ENCODE measurements at places on chromosomes 6 and 20.

- DNase-seq, result no peak
Observed at GRCh38 chr6:109257494-109257893, 124.8 kb downstream of the CD164 start.

GRCh38 chr20:47055699-47056369 lies 161.2 kb downstream of the EYA2 start:
- DNase-seq, result no peak

DNA sequence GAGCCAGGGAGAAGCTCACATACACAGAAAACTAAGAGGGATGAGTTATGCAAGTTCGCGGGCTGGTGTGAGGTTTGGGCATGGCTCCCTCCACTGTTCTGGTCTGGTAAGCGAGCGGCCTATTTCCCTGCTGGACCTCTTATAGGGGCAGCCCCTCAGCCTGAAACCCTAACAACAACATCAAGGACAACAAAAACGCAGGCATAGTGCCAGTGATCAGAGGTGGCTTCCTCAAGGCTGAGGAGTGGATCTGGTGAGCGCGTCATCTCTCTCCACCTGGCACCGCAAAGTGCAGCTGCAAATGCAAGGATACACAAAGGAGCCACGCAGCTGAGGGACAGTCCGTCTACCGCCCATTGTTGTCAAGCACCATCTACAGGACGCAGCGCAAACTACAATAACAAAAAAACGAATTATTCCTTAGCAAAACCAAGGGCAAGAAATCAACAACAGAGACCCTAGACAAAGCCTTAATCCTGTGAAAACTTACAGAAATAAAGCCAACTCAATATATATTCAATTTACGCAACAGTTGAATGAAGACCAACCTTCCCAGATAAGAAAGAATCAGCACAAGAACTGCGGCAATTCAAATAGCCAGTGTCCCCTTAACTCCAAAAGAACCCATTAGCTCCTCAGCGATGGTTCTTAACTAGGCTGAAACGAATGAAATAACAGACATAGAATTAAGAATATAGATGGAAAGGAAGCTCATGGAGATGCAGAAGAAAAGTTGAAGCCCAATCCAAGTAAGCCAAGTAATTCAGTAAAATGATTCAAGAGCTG lies 9.2 kb upstream of the DEFB110 start:
- DNase-seq, result no peak

DNA sequence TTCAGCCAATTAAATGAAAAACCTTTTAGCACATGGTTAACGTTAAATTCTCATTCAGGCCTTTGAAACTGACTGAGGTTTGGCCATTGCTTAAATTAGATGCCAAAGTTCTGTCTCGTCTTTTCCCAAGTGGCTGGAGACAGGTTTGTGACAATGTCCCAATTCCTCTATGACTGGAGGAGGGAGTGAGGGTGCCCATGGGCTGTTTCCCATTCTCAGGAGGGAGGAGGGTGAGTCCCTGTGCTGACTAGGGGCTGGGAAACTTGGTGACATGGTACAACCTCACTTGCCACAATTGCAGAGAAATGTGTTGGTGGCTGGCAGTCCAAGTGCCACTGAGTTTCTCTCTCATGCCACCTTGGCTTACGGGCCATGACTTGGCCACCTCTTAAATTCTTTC lies 63.9 kb upstream of the ENPP5 start:
- no peak for DNase-seq

DNA sequence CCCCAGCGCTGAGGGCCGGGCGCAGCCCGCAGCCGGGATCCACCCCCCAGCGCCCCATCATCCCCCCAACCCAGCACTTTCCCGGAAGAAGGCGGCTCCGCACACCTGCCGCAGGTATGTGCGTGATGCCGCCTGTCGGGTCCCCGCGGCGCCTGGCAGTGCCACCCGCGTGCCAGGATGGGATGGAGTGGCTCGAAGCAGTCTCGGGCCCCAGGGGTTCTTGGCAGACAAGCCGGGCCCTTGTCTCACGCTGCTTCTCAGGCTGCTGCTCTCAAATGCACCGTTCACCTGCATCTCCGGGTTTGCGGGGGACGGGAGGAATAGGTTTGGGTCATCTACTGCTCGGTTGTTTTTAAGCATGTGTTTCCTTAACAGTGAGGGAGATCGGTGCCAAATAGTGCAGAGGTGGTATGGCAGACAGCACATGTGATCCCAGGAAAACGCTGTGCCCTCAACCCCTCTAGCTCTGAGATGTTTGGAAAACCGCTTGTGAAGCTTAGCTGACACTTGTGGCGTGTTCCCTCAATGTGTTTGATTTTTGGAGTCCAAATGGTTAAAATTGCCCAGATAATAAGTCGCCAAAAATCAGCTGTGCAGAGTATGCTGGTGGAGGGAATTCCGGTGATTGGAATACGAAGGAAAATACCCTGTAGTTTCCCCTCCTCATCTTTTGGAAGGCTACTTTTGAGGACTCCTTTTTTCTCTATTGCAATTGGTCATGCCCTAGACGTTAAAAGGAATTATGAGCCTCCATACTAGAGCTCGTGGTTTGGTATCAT lies 926 bp downstream of the MYLIP start:
- peak; percentile 42 for DNase-seq

DNA sequence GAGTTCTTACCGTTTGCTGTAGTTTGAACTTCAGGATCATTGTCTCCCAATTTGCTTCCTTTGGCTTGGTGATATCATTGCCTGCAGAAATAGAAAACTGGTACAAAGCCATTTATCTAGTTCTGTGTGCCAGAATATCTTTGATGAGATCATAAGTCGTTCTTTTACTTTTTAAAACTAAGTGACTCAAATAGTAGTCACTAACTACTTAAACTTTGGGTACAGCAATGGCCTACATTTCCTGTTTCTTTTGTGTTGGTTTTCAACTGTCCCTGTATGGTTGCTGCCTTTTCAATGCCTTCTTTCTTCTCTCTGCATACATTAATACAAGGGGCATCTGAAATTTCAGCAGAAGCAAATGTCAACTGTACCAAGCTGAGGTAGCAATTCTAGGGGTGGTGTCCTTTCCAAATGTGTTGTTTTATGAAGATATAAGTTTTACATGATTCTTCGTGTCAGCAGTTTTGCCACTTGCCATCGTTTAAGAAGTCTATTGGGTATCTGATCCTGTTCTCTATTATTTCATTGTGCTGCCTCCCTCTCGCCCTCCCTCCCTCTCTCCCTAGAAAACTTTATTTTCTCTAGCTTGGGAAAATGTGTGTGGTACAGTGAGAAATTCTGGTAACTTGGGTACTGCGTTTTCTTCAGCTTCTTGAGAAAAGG lies 238.5 kb downstream of the FARS2 start:
- DNase-seq, result no peak

DNA sequence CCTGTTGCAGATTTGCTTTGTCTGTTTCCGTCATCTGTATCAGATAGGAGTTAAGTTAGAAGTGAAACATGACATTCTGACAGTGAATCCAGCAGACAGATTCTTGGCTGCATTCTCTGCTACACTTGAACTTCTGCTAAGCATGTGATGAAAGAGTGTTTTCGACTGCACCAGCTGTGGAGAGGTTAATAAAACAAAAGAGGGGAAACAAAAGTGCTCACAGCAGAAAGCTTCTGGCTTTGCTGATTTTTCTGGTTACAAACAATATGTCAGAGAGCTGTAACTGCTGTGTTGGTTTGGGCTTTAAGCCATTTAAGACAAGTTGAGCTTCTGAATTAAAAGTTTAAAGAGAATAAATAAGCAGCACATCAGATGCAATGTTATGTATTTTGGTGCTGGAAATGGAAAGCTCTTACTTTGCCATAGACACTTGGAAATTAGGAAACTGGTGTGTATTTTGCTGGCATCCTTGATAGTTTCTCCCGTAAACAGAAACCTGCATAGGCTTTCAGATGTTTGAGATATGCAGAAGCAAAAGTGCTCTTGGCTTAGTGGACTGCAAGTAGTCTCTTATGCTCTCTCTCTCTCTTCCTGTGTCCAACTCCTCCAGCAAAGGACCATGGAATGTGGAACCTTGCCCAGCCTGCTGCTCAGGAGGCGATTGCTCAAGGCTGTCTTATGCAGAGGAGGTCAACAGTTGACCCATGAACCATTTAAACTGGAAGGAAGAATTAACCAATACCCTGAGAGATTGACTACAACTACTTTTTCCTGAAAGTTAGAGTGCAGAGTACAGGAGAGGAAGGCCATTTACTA lies 104.9 kb downstream of the RPS12 start:
- DNase-seq, result no peak

DNA sequence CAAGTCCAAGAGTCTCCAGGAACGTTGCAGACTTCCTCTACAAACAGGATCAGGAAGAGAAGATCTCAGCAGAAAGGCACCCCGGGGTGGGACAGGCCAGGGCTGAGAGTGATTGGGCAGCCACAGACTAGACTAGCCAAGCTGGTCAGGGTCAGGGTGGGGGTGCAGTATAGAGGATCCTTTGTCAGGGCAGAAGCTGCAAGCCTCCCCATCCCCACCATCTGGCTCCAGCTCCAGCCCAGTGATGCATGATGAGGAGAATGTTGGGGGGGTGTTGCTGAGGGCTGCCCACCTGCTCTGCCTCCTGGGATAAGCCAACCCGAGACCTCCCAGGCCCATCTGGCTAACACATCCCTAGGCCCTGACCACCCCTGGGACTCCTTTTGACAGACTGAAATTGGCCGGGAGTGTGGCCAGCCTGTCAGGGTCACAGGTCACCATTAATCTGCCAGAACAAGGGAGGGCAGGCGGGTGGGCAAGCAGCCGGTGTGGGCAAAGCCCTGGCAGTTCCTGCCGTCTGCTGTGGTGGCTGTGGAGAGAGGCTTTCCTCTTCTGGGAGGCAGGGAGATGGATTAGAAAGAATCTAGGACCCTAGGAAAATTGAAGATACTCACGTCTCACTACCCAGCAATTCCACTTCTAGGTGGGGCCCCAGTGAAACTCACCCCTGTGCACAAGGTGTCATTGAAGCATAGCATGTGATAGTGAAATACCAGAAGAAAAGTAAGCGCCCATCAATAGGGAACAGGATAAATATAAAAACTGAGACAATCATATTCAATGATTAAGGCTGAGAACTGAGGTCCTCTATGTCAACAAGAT lies 22.1 kb upstream of the SNTA1 start:
- DNase-seq, result no peak
